Thoracic aorta (tissue), 2 donors: ENCODE measurements at places on chromosomes 1 and 21.

- H3K4me1 ChIP-seq = peaks cover 12% of the 10 kb centered on the region
- H3K27ac ChIP-seq = no peak overlapping the region
- H3K27me3 ChIP-seq = no peaks in the 10 kb centered on the region
- no peaks in the 10 kb centered on the region for H3K36me3 ChIP-seq
- no peak for DNase-seq
- no peak overlapping the region for H3K4me3 ChIP-seq
Measured at GRCh38 chr1:60898413-60898812, 183.9 kb upstream of the NFIA start.

GRCh38 chr1:155019377-155020245 is 14.0 kb downstream of the DCST2 start:
- no peak for DNase-seq
- no peaks in the 10 kb centered on the region for H3K27me3 ChIP-seq
- H3K4me1 ChIP-seq = peaks cover 10% of the 10 kb centered on the region
- no peak overlapping the region for H3K27ac ChIP-seq

GRCh38 chr1:230080822-230081221 is 13.8 kb downstream of the GALNT2 start:
- peak overlapping the region; percentile 39 for H3K27ac ChIP-seq
- no peaks in the 10 kb centered on the region for H3K36me3 ChIP-seq
- H3K4me3 ChIP-seq = no peak overlapping the region

DNA sequence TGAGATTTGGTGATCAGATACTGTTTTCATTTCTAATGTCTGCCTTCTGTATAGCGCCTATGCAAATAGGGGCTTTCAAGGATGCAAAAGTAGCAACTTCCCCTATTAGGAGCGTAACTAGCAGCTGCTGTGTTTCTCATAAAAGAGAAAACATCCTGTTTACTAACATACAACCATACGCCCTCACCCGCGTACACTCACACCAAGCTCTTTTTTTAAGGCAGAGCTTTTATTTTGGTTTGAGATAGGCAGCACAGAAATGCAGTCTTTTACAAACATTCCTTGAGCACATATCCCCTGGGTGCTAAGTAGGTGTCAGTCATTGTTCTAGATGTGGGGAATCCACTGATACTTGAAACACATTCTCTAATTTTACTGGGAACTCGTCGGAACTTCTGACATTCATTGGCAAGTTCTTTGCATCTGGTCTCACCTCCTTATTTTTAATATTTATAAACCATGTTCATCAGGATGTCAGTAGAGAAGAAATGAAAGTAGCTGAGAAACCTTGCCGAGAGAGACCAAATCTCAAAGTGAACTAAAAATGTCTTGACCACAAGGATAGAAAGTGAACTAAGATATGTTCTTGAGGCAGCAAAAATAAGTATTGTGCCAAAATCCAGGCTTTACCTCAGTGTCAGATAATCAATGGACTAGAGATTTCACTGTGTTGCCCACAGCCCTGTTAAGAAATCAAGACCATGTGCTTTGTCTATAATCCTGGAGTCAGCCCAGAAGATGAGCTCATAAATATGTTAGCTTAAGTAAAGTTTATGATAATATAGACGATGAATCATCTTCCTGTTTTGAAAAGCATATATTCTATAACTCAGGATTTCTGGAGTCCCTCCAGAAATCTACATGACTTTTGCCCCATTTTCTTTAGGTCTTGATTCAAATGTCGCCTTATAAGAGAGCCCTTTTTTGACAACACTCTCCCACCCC is 350.9 kb downstream of the ST6GALNAC3 start:
- DNase-seq = no peak
- peak overlapping the region; percentile 27 for H3K27ac ChIP-seq
- H3K27me3 ChIP-seq = no peaks in the 10 kb centered on the region
- peak overlapping the region; percentile 50 for H3K4me3 ChIP-seq
- H3K4me1 ChIP-seq = peaks cover 26% of the 10 kb centered on the region
- no peaks in the 10 kb centered on the region for H3K36me3 ChIP-seq

- peaks cover 14% of the 10 kb centered on the region for H3K4me1 ChIP-seq
- no peaks in the 10 kb centered on the region for H3K36me3 ChIP-seq
- H3K27me3 ChIP-seq = no peaks in the 10 kb centered on the region
- H3K27ac ChIP-seq = no peak overlapping the region
- no peak overlapping the region for H3K4me3 ChIP-seq
- DNase-seq = no peak
Measured at GRCh38 chr1:221714227-221715152, 27.4 kb downstream of the DUSP10 start.

GRCh38 chr1:14141656-14142055 is 441.7 kb downstream of the PRDM2 start:
- DNase-seq = no peak
- no peaks in the 10 kb centered on the region for H3K27me3 ChIP-seq
- H3K4me1 ChIP-seq = peaks cover 22% of the 10 kb centered on the region

GRCh38 chr1:32798191-32798590 is 19.0 kb downstream of the YARS1 start:
- no peaks in the 10 kb centered on the region for H3K27me3 ChIP-seq
- H3K4me3 ChIP-seq = no peak overlapping the region
- DNase-seq = no peak
- H3K27ac ChIP-seq = no peak overlapping the region
- peaks cover 9% of the 10 kb centered on the region for H3K4me1 ChIP-seq

DNA sequence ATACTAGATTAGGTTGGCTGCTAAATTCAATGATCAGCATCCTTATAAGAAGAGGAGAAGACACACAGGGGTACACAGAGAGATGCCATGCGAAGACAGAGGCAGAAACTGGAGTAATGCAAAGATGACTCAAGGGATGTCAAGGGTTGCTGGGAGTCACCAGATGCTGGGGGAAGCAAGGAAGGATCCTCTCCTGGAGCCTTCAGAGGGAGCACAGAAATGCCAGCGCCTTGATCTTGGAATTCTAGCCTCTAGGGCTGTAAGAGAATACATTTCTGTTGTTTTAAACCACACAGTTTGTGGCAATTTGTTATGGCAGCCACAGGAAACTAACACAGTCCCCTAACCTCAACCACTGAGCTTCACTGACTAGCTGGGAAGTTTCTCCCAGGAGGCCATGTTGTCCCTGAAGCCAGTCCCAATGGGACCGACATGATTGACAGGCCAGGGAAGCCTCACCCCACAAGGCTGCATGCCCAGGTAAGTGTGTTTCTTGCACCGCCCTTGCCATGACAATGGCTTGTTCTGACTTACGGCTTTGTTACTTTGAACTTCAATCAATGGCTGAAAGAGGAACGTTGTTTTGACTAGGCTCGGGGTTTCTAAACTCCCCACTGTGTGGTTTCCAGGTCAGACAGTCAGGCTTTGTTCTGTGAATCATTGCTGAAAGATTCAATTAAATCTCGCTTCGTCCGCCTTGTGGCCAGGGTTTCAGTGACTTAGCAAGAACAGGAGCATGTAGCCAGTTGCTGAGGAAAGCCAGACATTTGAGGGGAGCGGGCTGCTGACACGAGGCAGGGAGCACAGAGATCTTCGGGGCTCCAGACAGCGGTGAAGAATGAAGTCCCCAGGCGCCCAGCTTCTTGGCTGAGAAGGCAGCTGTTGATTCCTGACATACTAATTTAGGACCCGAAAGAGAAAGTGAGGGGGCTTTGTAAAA is 62.3 kb downstream of the RUNX1 start:
- no peaks in the 10 kb centered on the region for H3K36me3 ChIP-seq
- H3K27ac ChIP-seq = no peak overlapping the region
- peaks cover 4% of the 10 kb centered on the region for H3K4me1 ChIP-seq

DNA sequence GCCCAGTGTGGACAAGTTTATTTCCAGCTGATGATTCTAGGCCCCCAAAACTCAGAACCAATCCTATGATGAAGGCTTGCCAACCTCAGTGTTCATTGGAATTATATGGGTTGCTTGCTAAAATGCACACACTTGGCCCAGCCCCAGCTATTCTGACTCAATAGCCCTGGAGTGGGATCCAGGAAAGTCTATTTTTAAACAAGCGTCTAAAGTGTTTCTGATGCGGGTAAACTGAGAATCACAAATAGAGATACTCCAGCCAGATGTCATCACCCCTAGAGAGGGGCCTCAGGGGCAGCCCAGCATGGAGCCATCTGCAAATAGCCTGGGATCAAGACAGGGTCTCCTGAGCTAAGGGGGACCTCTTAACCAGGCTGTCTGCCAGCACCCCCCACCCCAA is 46.0 kb downstream of the PKP1 start:
- no peak for DNase-seq
- no peaks in the 10 kb centered on the region for H3K4me1 ChIP-seq
- H3K27me3 ChIP-seq = no peaks in the 10 kb centered on the region
- no peak overlapping the region for H3K4me3 ChIP-seq
- no peak overlapping the region for H3K27ac ChIP-seq
- H3K36me3 ChIP-seq = no peaks in the 10 kb centered on the region

- H3K27ac ChIP-seq = peak overlapping the region; percentile 82
- peaks cover 14% of the 10 kb centered on the region for H3K4me1 ChIP-seq
- peaks cover 12% of the 10 kb centered on the region for H3K36me3 ChIP-seq
- no peaks in the 10 kb centered on the region for H3K27me3 ChIP-seq
- H3K4me3 ChIP-seq = peak overlapping the region; percentile 95
Measured at GRCh38 chr1:52404975-52405338, 555 bp downstream of the PRPF38A start.

GRCh38 chr1:68938051-68938666 is 441.3 kb upstream of the DEPDC1 start:
- H3K27ac ChIP-seq = no peak overlapping the region
- H3K27me3 ChIP-seq = no peaks in the 10 kb centered on the region

- H3K4me3 ChIP-seq = no peak overlapping the region
- no peak for DNase-seq
- no peak overlapping the region for H3K27ac ChIP-seq
- H3K4me1 ChIP-seq = no peaks in the 10 kb centered on the region
- no peaks in the 10 kb centered on the region for H3K27me3 ChIP-seq
- H3K36me3 ChIP-seq = no peaks in the 10 kb centered on the region
Measured at GRCh38 chr1:189851806-189852367, 625.8 kb downstream of the BRINP3 start.

- no peak for DNase-seq
- H3K27me3 ChIP-seq = no peaks in the 10 kb centered on the region
- no peaks in the 10 kb centered on the region for H3K36me3 ChIP-seq
- H3K4me1 ChIP-seq = no peaks in the 10 kb centered on the region
Measured at GRCh38 chr1:1165900-1166421, 7.7 kb upstream of the TTLL10 start.

DNA sequence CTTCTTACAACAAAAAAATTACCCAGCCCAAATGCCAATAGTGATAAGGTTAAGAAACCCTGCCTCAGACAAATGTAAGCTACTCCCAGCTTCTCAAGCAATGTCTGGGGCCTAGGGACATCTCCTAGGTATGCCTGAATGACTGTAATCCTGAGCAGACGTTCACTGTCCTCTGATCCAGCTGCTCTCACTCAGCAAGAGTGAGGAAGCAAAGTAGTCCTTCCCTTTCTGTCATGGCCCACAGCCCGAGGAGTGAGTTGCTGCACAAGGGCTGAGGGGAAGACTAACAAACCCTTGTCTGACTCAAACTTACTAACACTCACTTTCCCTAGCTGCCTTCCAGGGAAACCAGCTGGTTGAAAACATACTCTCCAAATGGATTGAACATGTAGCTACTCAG is 124.9 kb upstream of the TNFSF4 start:
- H3K27me3 ChIP-seq = no peaks in the 10 kb centered on the region
- H3K4me1 ChIP-seq = peaks cover 4% of the 10 kb centered on the region
- no peak overlapping the region for H3K4me3 ChIP-seq
- DNase-seq = no peak

DNA sequence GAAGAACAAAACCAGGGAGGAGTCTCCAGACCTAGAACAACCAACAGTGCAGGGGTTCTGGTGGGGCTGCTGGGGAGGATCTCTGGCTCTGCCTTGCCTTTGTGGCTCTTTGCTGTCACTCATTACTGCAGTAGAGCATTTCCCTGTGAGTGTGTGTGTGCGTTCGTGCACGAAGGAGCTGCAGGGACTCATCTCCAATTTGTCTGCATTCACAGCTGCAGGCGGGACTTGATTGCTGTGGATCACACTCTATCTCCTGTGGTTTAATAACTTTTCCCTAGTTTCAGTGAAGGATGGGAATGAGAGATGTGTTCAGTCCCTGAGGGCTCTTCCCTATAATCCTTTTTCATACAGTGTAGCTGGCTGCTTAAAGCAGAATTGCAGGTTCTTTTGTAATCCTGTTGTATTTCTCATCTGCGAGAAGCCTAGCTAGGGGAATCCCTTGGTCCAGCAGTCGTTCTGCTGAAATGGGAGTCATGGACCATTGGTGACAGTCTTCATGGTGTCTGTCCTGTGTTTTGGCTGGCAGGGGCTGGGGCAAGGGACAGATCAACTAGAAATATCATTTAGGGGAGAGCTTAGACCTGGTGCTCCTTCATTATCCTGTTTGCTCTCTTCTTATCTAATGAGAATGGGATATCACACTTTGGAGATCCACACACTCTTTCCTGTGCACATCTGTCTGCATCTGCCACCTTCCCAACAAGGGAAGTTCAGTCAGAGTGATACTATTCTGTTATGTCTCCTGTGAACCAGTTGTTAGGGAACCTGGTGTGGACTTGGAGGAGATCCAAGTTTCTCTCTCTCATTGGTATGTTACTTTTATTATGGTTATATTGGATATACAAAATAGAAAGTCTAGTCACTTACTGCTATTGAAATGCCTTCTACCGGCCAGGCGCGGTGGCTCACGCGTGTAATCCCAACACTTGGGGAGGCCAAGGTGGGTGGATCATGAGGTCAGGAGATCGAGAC is 3.0 kb downstream of the PCP4L1 start:
- no peak overlapping the region for H3K27ac ChIP-seq
- H3K4me3 ChIP-seq = no peak overlapping the region
- H3K27me3 ChIP-seq = peaks cover 9% of the 10 kb centered on the region
- peaks cover 12% of the 10 kb centered on the region for H3K4me1 ChIP-seq
- H3K36me3 ChIP-seq = no peaks in the 10 kb centered on the region
- no peak for DNase-seq

- DNase-seq = no peak
- H3K27ac ChIP-seq = no peak overlapping the region
- no peaks in the 10 kb centered on the region for H3K36me3 ChIP-seq
Measured at GRCh38 chr1:48943826-48944225, 167.1 kb upstream of the BEND5 start.

- peak overlapping the region; percentile 86 for H3K4me3 ChIP-seq
- H3K36me3 ChIP-seq = no peaks in the 10 kb centered on the region
- no peak for DNase-seq
- peaks cover 12% of the 10 kb centered on the region for H3K4me1 ChIP-seq
- H3K27ac ChIP-seq = no peak overlapping the region
- peaks cover 11% of the 10 kb centered on the region for H3K27me3 ChIP-seq
Measured at GRCh38 chr1:155086128-155086741, 7.6 kb downstream of the EFNA3 start.

- H3K27me3 ChIP-seq = no peaks in the 10 kb centered on the region
- H3K36me3 ChIP-seq = no peaks in the 10 kb centered on the region
- no peak overlapping the region for H3K4me3 ChIP-seq
Measured at GRCh38 chr1:56123826-56124225, 455.5 kb downstream of the PLPP3 start.

GRCh38 chr1:176058686-176059085 is 148.4 kb downstream of the COP1 start:
- no peaks in the 10 kb centered on the region for H3K4me1 ChIP-seq
- no peak overlapping the region for H3K27ac ChIP-seq
- no peaks in the 10 kb centered on the region for H3K27me3 ChIP-seq
- H3K36me3 ChIP-seq = no peaks in the 10 kb centered on the region
- DNase-seq = no peak
